Activated naive CD8-positive, alpha-beta T cell treated with anti-CD3 and anti-CD28 coated beads, Interleukin-2, amount 50 U/mL, for 24 hours (primary cell): ENCODE measurements at places on chromosomes 7 and 10.

GRCh38 chr10:82438277-82438676 lies 563.3 kb downstream of the NRG3 start:
- no peak for DNase-seq

DNA sequence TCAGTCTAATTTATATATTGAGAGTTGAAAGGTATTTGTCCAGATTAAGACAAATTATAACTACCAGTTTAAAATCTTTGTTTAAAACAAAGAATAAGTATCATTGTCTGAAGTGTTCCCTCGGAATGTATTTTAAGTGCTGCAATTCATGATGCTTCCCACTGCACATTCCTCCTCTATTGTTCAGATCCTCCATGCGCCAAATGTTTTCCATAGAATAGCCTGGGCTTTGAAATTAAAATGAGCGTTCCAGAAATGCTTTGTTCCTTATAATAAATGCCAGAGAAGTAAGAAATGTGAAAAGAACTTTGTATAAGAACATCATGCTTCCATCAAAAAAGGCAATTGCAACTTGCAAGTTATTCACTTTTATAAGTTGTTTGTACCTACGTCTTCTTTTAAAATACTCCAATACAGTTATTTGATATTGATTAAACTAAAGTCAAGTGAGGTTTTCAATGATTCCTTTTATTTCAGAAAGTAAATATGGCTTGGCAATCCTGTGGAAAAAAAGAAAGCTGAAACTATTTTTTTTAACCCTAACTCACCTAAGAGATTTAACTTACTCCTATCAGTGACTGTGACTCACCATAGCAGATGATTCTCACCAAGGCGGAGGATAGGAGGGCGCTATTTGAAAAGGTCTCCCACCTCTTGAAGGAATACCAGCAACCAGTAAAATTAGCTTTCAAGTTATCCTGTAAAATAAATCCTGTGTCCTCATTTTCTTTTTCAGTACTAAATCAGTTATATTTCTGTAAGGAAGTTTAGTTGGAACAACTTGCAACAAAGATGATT lies 85.8 kb downstream of the CTNNA3 start:
- no peak for DNase-seq

DNA sequence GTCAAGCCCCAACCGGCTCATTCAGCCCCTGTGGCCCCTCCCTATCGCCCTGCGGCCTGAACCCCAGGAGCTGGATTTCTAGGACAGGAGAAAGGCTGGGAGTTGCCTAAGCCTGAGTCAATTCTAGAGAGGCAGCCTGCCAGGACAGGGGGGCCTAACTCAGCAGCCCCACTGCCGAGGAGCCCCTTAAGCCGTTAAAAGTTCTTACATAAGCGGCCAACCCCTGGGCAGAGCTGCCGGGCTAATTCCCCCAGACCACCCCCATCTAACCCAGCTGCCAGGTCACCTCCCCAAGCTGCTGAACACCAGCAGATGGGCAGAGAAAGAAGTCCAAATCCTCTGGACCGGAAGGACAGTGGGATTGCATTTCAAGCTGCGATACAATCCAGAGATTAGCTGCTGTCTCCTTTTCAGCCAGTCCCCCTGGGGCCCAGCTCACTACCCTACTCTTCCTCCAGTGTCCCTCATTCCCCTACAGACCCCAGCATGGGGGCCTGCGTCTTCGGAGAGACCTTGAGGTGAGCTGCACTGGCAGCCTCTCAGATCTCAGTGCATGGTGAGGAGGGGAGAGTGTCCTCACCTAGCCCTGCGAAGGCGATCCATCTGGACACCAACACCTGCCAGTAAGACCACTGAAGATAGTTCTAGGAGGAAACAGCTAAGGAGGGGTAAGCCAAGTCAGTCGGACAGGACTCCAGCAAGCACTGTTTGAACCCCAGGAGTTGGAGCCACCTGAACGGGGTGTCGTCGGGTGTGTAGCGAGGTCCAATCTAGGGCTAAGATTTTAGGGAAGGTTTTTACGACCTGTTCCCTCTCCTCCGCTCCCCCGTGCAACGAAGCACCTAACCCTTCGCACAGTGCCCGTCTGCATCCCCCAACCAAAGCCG lies 830 bp downstream of the IMPDH1 start:
- no peak for DNase-seq

DNA sequence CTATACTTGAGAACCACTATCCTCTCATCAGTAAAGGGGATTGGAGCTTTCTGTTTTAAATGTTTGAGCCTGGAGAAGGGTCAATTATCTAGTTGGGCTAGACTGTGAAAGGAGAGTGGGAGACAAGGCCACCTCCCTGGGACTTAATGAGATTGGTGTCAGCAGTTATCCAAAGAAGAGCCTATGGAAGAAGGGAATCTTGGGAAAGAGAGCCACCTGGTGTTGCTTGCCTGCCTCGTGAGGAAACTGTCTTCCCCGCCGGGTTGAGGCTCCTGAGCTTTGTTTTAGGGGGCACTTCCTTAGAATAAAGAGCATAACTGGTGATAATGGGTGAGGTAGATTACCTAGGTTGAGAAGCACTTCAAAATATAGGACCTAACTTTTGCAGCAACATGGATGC lies 32.0 kb upstream of the ABCB4 start:
- DNase-seq, result no peak

DNA sequence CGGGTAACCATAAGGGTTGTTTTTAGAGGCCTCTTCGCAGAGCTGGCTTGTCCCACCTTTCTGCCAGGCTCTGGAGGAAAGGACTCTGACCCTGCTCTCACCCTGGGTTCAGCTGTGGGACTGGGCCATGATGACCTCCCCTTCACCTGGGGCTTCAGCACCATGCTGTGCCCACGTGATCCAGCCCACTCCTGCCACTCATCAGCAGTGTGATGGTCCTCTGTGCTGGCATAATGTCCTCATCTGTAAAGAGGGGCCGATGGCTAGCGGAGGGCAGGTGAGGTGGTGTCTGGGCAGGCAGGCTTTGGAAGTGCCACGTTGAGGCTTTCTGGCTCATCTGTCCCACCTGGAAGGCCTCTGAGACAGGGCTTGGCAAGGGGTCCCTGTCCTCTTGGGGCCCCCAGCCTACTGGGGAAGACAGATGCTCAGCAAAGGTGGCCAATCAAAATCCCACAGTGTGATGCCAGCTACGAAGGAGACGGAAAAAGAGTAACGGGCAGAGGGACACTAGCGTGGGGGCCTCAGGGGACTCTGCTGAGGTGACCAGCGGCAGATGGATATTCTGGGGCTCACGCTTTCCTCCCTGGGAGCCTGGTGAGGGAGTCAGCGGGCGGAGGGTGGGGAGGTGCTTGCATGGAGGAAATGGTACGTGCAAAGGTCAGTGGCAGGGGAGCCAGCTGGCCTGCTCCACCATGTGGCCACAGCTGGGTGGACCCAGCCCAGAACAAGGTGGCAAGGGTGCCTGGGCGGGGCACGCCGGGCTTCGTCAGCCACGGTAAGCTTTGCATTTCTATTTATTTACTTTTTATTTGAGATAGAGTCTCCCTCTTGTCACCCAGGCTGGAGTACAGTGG lies 5.4 kb downstream of the LRWD1 start:
- no peak for DNase-seq

DNA sequence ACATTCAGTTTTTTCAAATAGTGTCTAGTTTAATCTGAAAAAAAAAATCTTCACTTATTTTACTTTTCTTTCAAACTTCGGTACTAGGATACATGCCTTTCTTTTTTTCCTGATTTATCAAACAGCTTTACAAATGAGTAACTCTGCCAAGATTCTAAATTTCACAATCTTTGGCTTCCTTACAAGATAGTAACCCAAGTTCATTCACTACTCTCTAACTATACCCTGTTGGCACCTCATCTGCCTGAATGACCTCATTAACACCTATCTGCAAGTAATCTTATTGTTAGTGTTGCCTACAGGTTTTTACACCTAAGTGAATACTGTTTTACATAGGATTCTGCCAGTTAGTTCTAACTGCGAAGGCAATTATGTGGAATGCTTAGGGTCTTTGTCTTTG lies 159.8 kb downstream of the FOXP2 start:
- no peak for DNase-seq

GRCh38 chr7:77813180-77813579 lies 14.6 kb downstream of the PHTF2 start:
- DNase-seq, result no peak

GRCh38 chr7:101159696-101160674 lies 5.4 kb downstream of the VGF start:
- DNase-seq, result no peak

DNA sequence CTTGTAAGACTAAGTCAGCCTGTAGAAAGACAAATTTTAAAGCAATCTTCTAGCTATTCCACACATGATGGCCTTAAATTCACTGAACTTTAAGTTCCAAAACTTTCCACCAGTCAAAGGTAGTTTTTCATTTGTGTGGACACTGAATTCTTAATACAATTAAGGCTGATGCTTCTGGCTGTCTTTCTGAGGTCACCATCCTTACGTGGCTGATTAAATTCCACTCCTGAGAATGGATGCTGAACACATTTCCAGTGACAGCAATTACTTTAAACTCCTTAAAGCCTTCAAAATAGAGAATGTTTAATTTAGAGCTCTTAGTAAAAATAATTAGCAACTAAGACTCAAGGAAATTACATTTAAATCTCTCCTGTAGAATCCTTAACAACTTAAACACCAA lies 142.6 kb upstream of the COL1A2 start:
- no peak for DNase-seq

DNA sequence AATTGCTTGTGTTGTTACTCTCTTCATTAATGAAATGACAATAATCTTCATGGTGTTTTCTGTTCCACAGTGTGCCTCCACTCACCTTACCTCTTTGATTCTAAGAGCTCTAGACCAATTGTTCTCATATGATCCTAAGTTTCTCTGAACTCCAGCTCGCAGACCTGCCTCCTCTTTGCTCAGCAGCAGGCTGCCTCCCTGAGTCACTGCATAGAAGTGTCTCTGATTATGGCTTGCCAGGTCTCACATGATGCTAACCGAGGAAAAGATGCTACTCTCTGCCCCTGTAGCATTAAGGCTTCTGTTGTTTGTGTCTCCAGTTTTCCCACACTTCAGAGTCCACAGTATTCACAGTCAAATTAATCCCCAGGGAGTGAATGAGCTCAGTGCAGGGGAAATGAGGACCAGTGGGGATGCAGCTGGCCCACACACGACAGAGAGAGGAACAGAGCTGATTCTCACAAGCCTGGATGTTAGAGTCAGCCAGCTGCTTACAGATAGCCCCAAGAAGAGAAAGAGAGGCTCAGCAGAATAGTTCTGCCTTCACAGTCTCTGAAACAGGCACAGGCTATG lies 145.9 kb upstream of the EGR2 start:
- DNase-seq, result no peak
